Activated CD4-positive, alpha-beta T cell treated with anti-CD3 and anti-CD28 coated beads, Interleukin-2, amount 50 U/mL, for 1 hour (primary cell): ENCODE measurements at places on chromosomes 6 and 20.

DNA sequence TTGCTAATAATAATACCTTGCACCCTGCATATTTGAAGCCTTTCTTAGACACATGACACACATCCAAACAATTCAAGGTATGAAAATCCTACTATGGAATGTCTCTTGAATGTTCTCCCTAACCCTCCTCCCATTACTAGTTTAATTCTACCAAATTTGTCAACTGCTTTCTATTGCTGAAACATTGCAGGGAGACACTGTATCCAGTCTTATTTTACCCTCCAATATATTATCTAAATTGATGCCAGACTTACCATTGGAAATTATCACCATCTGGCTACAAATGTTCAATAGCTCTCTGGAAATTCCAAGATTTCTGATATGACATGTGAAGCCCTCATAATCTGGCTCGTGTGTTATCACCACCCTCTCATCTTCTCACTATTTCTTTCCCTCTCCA lies 1027.3 kb upstream of the CITED2 start:
- DNase-seq, result no peak

DNA sequence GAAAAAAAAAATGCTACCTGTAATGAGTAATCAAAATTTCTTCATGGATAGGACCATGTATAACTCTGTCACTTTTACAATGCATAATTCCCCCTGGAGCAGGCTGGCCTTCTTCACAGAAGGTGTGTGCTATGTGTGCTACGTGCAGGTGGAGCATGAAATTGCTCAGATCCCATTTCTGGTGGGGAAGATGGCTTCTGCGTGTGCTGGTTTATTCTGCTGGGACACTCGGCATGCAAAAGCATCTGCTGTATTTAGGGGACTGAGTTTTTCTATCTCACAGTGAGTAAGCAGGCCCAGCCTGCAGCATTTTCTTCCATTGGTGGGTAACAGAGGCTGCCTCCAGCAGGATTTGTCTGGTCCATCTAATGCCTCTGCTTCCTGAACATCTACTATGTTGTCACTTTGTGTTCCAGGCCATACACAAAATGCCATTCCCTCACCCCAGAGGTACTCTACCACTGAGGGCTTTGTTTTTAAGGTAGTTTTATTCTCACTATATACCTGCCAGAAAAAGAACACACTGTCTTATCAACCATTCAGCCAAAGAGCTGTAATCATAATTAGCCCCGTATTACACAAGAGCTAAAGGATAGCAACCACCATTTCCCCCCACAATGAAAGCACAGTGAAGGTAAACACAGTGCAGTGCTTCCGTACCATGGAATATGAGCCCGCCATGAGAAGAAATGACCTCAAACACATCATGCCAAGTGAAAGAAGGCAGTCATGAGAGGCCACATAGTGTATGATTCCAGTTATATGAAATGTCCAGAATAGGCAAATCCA lies 62.4 kb downstream of the SYNDIG1 start:
- no peak for DNase-seq

GRCh38 chr20:5602346-5602745 lies 147.9 kb upstream of the SHLD1 start:
- DNase-seq, result no peak

- peak; percentile 37 for DNase-seq
Observed at GRCh38 chr6:30219244-30219643, 6.0 kb upstream of the TRIM26 start.

DNA sequence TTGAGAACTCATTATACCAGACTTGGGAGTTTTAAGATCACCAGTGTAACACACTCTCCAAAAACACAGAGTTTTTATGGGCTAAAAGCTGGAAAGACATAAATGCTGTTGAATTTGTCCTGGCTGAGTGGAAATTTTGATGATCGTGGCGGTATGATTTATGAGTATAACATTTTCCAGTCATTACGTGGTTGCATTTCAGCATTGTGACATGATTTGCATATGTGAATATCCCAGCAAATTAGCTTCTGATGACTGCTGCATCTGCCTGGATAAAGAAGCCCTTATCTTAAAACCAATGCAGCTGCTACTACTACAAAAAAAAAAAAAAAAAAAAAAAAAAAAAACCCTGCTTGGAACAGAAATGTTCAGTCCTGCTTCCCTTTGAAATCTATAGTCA lies 850.9 kb downstream of the TFAP2A start:
- DNase-seq, result no peak

DNA sequence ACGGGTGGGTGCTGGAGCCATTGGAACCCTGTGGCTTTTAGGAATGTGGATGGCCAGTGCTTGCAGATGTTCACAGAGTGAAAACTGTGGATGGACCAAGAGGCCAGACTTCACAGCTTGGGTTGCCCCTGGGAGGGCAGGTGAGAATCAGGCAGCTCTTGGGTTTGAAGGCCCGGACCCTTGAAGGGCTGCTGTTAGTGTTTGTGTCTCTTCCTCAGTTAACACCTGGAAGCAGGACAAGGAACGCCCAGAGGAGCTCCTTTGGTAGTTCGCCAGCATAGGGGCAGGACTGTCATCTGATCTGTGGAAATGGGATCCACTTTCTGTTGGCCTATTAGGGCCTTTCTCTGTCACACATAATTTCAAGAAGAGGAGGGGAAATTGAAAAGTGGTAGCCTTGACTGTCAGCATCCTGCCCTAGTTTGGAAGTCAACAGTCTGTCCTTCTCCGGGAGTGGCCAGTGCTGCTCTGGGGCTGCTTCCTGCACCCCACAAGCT lies 43.6 kb downstream of the RIOK1 start:
- DNase-seq, result no peak

GRCh38 chr6:116176596-116176995 lies 50.7 kb upstream of the COL10A1 start:
- DNase-seq, result no peak
